SK-N-SH treated with all-trans-retinoic acid at 6 μM for 48 hours (cell line): ENCODE measurements at places on chromosomes 4 and X.

DNA sequence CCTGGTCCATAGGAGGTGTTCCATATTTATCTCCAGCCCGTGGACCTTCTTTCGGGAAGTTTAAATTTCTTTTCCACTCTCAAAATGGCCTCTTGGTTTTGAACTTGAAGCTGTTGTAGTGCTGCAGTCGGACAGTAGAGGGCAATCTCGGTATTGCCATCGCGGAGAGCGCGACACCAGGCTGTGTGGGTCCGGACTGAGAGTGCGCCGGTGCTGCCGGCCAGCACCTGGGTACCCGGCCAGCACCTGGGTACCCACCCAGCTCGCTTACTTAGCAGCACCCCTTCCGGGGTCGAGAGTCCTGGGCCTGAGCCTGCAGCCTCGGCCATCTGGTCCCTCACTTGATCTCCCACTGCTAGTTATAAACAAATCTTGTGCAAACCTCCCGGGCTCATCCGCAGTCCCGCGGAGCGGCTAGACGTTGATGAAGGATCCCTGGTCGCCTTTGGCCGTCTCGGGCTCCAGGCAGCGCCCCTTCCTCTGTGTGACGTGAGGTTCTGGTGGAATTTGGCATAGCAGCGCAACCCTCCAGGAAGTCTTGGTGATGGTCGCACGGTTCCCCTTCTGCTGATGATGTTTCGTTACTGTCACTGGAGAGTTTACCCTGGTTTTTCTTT lies 18.0 kb downstream of the FAM9A start:
- peak; percentile 76 for ATAC-seq

GRCh38 chrX:55007656-55008055 lies 7.5 kb downstream of the APEX2 start:
- ATAC-seq: no peak; the same call in 1 of the 3 replicates

DNA sequence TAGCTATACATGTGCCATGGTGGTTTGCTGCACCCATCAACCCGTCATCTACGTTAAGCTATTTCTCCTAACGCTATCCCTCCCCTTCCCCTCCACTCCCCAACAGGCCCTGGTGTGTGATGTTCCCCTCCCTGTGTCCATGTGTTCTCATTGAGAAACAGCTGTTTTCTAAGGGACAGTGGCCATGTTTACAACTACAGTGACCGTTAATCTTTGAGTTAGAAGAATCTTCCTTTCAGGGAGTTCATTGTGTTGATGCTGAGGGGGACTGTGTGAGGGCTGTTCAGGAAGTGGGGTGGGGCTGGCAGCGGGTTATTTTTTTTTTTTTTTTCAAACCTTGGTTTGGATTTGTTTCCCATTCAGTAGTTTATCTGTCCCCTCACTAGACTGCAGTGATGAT lies 179.9 kb downstream of the NHS start:
- ATAC-seq: no peak

DNA sequence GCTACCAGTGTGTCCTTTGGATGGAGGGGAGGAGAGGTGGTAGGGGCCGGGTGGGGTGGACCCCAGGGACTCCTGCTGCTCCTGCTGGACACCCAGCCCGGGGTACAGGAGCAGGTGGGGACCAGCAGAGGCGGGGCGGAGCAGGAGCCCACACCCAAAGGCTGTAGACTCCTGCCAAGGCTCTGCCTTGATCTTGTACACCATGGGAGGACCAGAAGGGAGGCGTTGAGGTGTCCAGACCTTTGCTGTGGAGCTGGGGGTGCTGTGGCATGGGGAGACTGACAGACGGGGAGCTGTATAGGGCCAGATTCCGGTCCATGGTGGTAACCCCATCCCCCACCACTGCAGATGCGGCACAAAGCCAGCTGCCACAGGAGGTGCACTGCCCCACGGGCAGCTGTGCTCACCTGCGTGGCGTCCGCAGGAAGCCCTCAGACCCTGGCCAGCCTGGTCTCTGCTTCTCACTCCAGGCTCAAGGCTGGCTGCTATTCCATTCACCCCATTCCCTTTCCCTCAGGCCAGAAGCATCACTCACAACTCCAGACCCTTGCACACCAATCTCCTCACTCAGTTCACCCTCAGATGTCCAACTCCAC lies 5.0 kb upstream of the SLC26A1 start:
- ATAC-seq: no peak

- no peak for ATAC-seq
Measured at GRCh38 chr4:62517716-62518115, 1317.6 kb downstream of the ADGRL3 start.

DNA sequence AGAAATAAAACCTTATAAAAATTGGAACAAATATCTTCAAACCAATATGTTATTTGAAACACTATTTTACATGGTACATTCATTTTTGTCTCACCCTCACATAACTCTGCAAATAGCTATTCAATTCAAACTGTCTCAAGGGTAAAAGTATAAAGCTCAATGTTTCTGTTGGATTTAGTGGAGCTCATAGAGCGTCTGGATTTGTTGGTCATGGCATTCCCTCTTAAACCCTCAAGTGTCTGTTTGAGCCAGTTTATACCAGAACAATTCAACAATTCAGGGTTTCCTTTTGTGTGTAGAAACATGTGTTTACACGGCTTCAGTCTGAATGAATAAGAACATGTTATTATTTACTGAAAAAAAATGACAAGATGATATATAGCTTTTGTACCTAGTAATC lies 161.6 kb downstream of the PCDH18 start:
- no peak for ATAC-seq

- peak; percentile 41 for ATAC-seq
Measured at GRCh38 chr4:52997132-52997416, 135.0 kb downstream of the RASL11B start.

DNA sequence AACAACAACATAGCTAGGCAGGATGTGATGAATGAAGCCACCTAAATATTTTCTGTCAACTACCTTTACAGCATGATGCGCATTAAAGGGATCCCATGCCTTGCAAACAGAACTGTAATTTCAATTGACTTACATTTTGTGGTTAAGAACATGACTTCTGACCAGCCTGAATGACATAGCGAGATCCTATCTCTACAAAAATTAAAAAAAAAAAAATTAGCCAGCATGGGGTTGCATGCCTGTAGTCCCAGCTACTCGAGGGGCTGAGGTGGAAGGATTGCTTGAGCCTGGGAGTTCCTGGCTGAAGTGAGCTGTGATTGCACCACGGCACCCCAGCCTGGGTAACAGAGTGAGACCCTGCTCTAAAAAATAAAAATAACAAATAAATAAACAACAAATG lies 680.6 kb downstream of the IQCM start:
- ATAC-seq: peak; percentile 53; the same call in 2 of the 3 replicates

DNA sequence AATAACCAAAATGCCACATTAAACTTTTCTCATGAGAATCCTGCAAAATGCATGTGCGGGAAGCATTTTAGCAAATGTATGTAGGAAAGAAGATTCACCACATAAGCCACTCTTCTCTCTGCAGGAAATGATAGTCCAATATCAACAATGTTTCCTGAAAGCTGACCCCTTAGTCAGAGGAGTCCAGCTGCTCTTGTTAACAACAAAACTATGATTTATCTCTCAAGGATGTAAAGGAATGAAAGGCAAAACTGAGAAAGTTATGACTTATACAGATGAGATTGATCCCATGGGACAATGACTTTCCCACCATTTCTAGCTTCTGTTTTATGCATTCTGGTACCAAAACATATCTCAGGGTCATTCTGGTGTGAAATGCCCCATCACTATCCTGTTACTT lies 125.0 kb upstream of the EDNRA start:
- peak; percentile 76 for ATAC-seq

GRCh38 chr4:151671541-151672059 lies 89.2 kb downstream of the GATB start:
- ATAC-seq: no peak

DNA sequence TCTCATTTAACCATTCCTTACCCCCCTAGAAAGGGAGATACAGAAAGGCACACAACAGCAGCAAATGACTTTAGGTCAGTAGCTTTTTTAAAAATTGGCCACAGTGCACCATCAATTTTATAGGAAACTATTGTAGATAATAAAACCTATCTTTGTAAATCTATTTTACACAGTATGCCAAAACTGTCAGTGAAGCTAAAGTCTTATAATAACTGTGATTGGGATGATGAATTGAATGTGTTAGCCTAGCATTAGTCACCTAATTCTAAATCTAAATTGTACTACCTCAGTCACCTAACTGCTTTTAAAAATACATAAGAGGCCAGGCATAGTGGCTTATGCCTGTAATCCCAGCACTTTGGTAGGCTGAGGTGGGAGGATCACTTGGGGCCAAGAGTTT lies 44.2 kb downstream of the SH3RF1 start:
- ATAC-seq: no peak

DNA sequence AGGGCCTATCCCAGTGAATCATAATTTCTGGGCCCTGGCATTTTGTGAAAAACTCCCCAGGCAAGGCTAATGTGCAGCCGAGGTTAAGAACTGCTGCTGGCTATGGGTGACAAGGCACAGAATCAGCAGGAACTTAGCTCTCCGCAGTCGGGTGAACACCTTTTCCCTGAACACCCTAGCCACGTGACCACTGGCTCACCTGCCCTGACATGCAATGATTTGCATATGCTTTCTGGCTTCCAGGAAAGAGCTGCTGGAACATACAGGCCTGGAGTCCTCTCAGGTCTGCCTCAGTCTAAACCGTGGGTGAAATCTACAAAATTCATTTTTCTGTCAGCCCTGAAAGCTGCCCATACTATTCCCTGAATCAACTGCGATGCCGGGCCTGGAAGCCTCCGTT lies 56.6 kb downstream of the ZNF827 start:
- ATAC-seq: no peak

GRCh38 chr4:11264346-11264745 lies 164.3 kb downstream of the HS3ST1 start:
- ATAC-seq: no peak

DNA sequence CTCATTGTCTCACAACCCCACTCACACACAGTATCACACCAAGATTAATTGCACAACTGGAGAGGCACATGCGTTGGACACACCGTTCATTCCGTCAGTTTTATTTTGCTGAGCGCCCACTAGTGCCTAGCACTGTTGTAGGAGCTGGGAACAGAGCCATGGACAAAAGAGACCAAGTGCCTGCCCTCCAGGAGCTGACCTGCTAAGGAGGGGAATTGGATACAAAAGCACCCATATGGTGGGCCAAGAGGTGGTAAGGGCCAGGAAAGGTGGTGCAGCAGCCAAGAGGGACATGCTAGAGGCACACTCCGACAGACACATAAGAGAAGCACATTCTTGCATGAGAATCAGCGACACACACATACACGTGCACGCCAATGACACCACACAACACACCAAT lies 705 bp upstream of the CRMP1 start:
- ATAC-seq: no peak

DNA sequence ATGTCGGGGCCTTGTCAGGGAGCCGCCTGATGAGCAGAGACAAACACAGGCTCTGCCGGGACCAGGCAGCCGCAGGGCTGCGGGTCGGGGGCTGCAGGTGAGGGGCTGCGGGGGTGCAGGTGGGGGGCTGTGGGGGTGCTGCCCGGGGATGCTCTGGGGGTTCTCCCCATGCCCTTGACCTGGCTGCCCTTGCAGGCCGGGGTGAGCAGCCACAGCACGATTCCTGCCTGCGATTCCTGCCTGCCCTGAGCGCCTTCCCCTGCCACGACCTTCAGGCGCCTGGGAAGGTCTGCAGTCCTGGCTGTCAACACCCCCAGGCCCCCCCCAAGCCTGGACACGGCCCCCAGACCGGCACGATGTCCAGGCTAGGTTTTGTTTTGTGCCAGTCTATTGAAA lies 106.3 kb downstream of the FAM53A start:
- no peak for ATAC-seq
